ENCODE measurements at places on chromosomes 2 and 18.

GRCh38 chr18:10412933-10413332 lies 41.5 kb upstream of the APCDD1 start:
- no peak overlapping the region for H3K27ac ChIP-seq
- no peaks in the 10 kb centered on the region for H3K36me3 ChIP-seq
- no peaks in the 10 kb centered on the region for H3K4me1 ChIP-seq
- no peaks in the 10 kb centered on the region for H3K27me3 ChIP-seq
- no peak for DNase-seq
- no peak overlapping the region for H3K4me3 ChIP-seq

DNA sequence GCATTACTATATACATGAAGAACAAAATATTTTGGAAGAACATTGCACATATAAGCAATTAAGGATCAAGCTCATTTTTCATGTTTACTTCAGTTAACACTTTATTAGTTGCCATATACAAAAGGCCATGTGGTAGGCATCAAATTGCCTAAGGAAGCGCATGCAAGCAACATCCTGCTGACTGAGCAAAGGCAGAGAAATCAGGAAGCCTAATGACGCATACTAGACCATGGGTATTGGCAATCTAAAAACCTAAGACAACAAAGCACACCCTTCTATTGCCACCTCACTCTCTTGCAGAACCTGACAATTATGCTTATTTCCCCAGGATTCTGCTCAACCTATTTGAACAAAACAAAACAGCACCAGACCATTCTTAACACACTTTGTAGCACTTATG lies 171.9 kb downstream of the STK39 start:
- no peaks in the 10 kb centered on the region for H3K4me1 ChIP-seq
- no peak for DNase-seq
- H3K4me3 ChIP-seq: no peak overlapping the region
- H3K36me3 ChIP-seq: no peaks in the 10 kb centered on the region

DNA sequence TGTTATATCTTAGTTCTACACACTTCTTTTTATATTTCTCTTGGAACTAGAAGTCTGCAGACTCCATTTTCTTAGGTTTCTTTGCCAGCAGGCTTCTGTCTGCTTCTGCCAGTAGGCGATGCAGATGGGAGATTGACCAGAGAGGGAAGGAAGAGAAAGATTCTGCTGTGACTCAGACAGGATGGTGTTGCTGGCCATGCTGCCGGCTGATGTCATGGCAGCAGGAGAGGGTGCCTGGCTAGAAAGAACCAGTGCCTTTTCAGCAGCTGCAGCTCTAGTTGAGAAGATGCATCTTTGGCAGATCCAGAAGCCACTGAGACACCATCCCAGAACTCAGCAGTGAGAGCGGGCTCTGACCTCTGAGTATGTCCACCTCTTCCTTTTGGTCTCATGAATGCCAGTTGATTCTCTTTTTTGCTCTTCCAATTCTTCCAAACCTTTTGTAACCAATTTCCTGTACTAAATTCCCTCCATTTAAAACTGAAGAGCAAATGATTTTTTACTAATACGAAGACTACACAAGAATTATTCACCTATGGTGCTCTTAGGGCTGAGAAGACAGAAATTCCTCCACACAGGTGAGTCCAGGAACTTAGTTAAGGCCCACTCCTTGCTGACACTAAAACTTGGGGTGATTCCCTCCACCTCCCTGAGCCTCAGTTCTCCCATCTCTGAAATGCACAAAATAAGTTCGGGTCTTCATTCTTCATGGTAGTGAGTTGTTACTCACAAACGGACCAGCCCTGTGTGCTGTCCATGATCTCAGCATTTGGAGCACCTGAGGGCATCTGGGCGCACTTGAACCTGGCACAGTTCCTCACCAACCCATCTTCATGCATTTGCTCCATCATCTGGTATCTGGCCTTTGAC lies 200.7 kb downstream of the MYCN start:
- DNase-seq: no peak
- H3K4me1 ChIP-seq: no peaks in the 10 kb centered on the region
- no peaks in the 10 kb centered on the region for H3K36me3 ChIP-seq
- H3K27ac ChIP-seq: no peak overlapping the region
- no peaks in the 10 kb centered on the region for H3K27me3 ChIP-seq
- H3K4me3 ChIP-seq: no peak overlapping the region

DNA sequence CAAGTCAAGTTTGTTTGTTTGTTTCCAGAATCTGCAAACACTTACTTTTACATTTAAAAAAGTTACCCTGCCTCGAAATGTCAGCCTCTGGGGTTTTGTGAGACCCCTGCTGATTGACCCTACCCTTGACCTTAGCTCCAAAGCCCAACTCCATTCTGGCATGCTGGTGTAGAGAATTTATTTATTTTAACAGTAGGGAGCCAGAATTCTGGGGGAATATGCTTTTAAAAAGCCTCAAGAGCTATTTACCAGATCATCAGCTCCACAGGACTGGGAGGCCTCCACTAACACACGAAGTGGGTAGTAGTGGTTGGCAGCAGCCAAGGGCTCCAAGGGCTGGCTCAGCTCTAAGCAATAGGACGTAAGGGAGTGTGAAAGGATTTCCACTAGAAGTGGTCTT lies 23.2 kb upstream of the GREB1L start:
- H3K4me1 ChIP-seq: no peaks in the 10 kb centered on the region
- H3K36me3 ChIP-seq: no peaks in the 10 kb centered on the region
- DNase-seq: no peak
- no peaks in the 10 kb centered on the region for H3K27me3 ChIP-seq
- no peak overlapping the region for H3K4me3 ChIP-seq

- no peak overlapping the region for H3K4me3 ChIP-seq
- no peaks in the 10 kb centered on the region for H3K36me3 ChIP-seq
- no peaks in the 10 kb centered on the region for H3K4me1 ChIP-seq
- peak; percentile 46 for DNase-seq
Measured at GRCh38 chr2:118202707-118203303, 114.5 kb downstream of the INSIG2 start.

GRCh38 chr18:74611765-74612164 lies 14.1 kb downstream of the ZNF407 start:
- DNase-seq: no peak
- H3K4me1 ChIP-seq: peaks cover 4% of the 10 kb centered on the region
- H3K4me3 ChIP-seq: no peak overlapping the region
- no peaks in the 10 kb centered on the region for H3K27me3 ChIP-seq
- H3K36me3 ChIP-seq: no peaks in the 10 kb centered on the region

GRCh38 chr2:230947908-230948365 lies 22.9 kb upstream of the GPR55 start:
- no peak overlapping the region for H3K27ac ChIP-seq
- no peaks in the 10 kb centered on the region for H3K27me3 ChIP-seq
- no peak overlapping the region for H3K4me3 ChIP-seq

DNA sequence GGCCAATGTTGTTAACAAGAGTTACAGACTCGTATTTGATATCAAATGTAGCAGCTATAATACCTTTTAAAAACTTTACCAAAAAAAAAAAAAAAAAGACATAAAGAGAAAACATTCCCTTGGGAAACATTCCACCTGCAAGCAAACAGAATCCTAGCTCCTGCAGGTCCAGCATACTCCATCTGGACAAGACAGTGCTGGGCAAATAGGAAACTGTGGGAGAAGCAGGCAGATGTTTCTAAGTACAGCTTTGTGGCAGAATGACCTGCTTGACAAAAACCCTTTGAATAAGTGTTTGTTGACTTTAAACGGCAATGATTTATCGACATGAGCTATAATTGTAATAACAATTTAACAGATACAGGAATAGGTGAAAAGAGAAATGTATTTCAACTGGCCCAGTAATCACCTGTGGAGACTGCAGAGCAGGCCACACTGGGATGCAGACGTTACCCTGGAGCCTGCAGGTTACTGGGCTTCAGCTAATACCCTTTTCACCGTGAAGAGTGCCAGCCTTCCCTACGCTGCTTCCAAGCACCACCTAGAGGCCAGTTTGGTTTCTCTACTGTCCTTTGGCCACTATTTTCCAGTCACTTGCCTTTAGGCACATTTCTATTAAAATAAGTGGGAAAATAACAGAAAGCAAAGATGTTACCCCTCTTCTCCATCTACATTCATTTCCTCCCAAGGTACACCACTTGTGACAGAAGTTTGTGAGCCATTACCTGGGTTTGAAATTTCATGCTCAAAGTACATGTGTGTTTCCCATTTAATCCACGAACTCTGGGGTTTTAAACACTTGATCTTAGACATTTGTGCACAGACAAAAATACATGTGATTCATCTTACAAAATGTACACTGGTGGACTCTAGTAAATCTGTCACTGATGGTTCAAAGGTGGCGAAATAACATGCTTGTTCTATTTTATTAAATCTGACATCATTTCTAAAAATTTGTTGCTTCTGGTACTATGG lies 96.9 kb upstream of the ZNF397 start:
- no peaks in the 10 kb centered on the region for H3K36me3 ChIP-seq
- peaks cover 3% of the 10 kb centered on the region for H3K4me1 ChIP-seq
- H3K27ac ChIP-seq: no peak overlapping the region
- DNase-seq: peak; percentile 66

GRCh38 chr2:177970670-177971454 lies 101.7 kb downstream of the PDE11A start:
- H3K27ac ChIP-seq: no peak overlapping the region
- no peak for DNase-seq
- H3K36me3 ChIP-seq: no peaks in the 10 kb centered on the region
- no peaks in the 10 kb centered on the region for H3K4me1 ChIP-seq
- no peaks in the 10 kb centered on the region for H3K27me3 ChIP-seq
- H3K4me3 ChIP-seq: no peak overlapping the region

DNA sequence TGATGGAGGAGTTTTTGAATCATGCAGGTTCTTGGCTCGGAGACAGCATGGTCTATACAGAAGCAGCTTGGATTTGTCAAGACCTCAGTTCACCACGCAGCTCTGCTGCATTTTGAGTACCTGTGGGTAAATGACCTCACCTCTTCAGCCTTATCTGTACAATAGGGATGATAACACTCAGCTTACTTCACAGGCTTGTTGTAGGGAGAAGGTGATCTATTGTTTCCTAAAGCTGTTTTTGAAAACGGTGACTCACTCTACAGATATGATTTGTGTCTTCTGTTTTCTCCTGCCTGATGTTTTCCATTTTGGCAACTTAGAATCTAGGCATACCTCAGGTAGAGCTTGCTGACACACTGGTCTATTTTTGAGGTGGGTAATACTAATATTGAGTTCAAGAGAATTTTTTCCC lies 80.3 kb downstream of the FMNL2 start:
- no peak overlapping the region for H3K4me3 ChIP-seq
- no peak overlapping the region for H3K27ac ChIP-seq
- no peaks in the 10 kb centered on the region for H3K27me3 ChIP-seq
- peaks cover 3% of the 10 kb centered on the region for H3K4me1 ChIP-seq
- DNase-seq: no peak

DNA sequence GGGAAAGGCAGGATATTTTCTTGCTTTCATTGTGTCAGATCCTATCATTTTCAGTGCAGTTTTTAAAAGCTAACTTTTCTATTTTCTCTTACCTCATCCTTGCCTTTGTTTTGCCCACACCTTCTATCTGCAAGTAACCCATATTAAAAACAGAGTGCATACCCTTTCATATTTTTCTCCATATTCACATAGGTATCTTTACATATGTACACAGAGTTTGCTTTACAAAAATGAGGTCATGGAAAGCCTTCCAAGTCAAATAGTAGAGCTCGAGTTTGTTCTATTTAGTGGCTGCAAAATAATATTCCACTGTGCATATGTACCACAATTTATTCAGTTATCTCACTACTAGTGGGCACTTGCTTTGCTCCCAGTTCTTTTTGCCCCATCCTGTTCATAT lies 3.9 kb upstream of the DHRS9 start:
- DNase-seq: no peak
- no peak overlapping the region for H3K4me3 ChIP-seq

DNA sequence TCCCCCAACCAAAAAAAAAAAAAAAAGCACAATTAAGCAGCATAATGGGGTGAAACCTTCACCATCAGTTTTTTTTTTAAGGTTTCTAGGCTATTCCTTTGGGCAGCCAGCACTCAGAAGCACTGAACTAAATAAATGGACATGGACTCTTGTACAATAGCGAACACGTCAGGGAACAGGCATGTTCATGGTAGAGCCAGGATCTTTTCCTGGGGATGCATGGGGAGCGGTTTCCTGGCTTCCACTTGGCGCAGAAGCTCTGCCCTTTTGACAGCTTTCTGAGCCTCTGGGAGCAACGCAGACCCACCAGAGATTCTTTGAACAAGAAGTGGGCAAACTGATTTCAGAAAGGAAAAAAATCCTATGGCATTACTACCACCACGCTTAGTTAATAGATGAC lies 35.0 kb downstream of the ALPK2 start:
- peaks cover 13% of the 10 kb centered on the region for H3K4me1 ChIP-seq
- DNase-seq: no peak
- no peaks in the 10 kb centered on the region for H3K36me3 ChIP-seq
- H3K27ac ChIP-seq: no peak overlapping the region
- H3K4me3 ChIP-seq: no peak overlapping the region
